GM12878 (cell line): ENCODE measurements at places on chromosomes 4 and X.

DNA sequence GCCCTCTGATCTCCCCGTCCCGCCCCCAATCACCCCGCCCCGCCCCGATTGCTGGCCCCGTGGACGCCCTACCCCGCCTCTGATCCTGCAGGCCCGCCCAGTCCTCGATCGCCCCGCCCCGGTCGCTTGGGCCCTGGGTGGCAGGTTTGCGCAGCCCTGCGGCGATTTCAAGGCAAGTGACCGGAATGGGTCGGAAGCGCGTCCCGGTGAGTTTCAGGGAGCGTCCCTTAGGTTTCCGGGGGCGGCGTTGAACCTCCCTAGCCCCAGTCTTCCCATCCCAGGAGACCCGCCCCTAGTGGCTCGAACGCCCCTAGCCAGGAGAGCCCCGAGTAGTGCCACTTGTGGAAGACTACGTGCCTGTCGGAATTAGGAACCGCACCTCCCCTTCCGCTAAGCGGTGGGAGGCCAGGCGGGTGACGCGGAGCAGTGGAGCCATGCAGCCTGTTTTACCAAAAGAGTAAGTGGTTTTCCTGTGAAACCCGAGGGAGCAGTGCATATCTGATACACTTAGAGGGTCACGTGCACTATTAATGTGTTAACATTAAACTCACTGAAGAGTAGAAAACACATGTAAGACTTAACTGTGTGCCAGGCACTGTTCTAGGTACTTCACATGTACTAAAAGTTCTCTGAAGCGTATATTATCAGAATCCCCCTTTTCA is 354 bp upstream of the TEC start:
- peak; percentile 74 for DNase-seq

- no peak for DNase-seq
Measured at GRCh38 chr4:172578712-172579111, 589.9 kb upstream of the GALNT7 start.

DNA sequence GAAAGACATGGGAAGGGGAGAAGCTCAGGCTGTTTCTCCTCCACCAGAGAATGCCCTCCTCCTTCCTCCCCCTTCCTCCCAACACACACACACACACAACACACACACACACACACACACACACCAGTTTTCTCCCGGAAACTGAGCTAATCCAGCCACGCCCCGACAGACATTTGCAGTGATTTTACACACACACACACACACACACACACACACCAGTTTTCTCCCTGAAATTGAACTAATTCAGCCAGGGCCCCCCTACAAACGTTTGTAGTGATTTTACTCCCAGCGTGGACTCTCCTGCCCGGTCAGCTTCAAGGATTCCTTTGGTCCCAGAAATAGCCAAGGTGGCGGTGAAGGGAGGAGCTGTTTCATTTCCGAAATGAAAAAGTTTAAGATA is 32.9 kb upstream of the STX18 start:
- no peak for DNase-seq

DNA sequence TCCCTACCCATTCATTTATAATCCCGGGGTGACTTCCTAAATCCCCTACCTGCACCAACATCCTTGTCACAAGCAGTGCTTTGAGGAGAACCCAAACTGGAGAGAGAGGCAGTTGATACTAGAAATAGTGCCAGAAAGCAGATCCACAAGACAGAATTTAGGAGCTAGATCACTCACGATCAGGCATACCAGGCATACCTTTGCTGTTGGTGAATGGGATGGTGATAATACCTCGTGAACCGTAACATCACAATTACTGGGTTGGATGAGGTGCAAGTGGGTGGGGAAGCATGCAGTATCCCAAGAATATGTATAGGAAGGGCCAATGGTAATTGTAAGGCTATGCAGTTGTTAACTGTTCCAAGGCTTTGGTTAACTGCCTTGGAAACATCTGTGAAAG is 129.3 kb downstream of the TMA16 start:
- DNase-seq, result no peak

GRCh38 chrX:11429538-11430085 is 136.4 kb downstream of the AMELX start:
- no peak for DNase-seq

GRCh38 chr4:106062452-106062875 is 167.2 kb downstream of the NPNT start:
- DNase-seq, result no peak

- no peak for DNase-seq
Measured at GRCh38 chrX:19836337-19836736, 51.1 kb downstream of the SH3KBP1 start.

GRCh38 chr4:5524446-5525299 is 183.7 kb downstream of the EVC2 start:
- DNase-seq, result no peak

- DNase-seq, result no peak
Measured at GRCh38 chr4:15186806-15187205, 184.5 kb downstream of the CPEB2 start.

GRCh38 chr4:165158762-165159161 is 46.1 kb upstream of the TMEM192 start:
- DNase-seq, result no peak

DNA sequence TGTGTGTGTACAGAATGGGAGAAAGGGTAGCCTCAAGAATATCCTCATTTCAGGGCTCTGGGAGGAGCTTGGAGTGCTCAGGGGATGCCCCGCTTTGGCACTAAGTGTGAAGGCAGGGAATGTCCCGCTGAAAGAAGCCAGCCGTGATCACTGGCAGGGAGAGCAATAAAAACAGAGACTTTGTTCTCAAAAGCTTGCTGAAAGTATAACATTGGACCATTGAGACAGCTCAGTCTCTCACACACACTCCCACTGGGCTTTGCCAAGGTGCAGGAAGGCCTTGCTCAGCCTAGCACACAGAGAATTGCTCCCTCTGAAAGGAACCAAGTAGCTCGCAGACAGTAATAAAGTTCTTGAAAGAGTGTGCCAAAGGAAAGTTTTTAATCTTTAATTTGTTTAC is 143.8 kb upstream of the SLITRK2 start:
- no peak for DNase-seq

GRCh38 chr4:185657183-185657582 is 121.9 kb upstream of the PDLIM3 start:
- no peak for DNase-seq

- no peak for DNase-seq
Measured at GRCh38 chr4:14375816-14376215, 626.5 kb upstream of the CPEB2 start.

GRCh38 chr4:7341491-7342222 is 93.1 kb downstream of the PSAPL1 start:
- DNase-seq, result no peak

GRCh38 chr4:188295899-188296298 is 156.7 kb downstream of the TRIML1 start:
- DNase-seq, result no peak

- DNase-seq, result no peak
Measured at GRCh38 chr4:10031668-10032590, 10.6 kb upstream of the SLC2A9 start.

GRCh38 chr4:80931631-80932081 is 98.9 kb upstream of the BMP3 start:
- no peak for DNase-seq

- DNase-seq, result peak; percentile 4
Measured at GRCh38 chr4:177339477-177340374, 30.1 kb downstream of the NEIL3 start.

GRCh38 chr4:52713456-52713937 is 37.7 kb downstream of the ERVMER34-1 start:
- DNase-seq, result no peak

GRCh38 chr4:186701273-186701672 is 22.4 kb downstream of the FAT1 start:
- DNase-seq, result no peak

GRCh38 chr4:142350871-142351270 is 495.2 kb downstream of the INPP4B start:
- DNase-seq, result no peak

DNA sequence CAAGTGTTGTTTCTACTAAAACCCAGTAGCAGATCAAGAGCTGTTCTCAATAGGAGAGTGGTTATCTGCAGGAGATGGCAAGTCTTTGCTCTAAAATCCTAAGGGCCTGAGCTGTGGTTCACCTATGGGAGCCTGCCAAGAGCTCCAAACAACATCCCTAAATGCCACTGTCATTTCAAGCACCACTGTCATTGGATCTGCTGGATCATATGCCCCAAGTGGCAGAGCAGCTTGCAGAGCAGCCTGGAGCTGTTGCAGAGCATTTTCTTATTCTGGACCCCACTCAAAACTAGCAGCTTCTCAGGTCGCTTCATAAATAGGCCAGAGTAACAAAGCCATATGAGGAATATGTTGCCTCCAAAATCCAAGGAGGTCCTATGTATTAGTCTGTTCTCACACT is 59.6 kb downstream of the KANTR start:
- no peak for DNase-seq

DNA sequence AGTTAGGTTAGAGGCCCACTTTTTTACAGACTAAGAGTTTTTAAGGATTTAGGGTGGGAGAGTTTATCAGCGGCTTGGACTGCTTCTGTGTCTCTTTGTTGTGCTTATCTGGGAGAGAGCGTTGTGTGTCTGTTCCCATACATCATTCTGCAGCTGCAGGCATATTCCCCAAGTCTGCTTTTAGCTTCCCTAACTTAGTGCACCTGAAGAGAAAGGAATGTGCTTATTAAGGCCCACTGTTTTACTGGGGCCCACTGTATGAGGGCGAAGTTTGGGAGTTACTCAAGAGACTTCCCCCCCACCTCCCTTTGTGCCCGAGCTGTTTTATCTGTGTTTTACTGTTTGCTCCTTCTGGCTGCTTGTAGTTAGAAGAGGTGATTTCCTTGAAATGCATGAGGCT is 31.9 kb downstream of the ART3 start:
- DNase-seq, result no peak

DNA sequence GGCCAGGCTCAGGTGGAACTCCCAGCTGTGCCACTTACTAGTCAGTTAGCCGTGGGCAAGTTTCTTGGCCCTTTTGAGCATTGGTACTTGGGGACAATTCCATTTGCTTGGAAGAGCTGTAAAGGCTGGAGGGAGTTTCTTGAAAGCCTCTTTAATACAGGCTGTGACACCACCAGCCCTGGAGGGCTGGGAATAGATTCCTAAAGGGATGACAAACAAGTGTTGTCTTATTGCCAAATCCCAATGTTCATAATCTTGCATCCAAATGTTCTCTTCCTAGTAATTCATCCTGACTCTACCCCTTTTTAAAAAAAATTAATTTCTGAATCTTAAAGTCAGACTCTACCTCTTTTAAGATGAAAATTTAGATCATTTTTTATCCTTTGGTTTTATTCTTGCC is 14.6 kb upstream of the MED28 start:
- no peak for DNase-seq

DNA sequence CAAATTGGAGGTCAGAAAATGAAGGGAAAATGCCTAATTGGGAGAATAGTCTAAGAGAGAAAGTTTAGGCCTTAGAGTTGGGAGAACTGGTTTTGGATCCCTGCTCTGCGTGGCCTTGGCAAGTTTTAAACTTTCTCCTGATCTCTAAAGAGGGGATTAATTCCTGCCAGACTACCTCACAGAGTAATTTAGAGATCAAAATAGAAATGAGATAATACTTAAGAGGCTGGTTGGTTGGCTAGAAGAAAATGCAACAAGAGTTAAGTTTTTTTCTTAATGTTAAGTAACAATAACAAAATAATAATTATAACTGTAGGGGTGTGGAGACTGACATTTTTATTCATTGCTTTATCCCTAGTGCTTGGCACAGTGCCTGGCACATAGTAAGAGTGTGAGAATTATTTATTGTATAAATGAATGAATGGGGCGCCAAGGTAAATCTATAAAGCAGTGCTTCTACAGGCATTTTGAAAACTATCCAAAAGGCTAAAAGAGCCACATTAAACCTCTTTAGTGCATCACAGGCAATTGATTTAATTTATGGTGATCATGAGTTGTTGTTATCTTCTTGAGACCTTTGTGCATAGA is 160.5 kb downstream of the RASL11B start:
- DNase-seq, result no peak

DNA sequence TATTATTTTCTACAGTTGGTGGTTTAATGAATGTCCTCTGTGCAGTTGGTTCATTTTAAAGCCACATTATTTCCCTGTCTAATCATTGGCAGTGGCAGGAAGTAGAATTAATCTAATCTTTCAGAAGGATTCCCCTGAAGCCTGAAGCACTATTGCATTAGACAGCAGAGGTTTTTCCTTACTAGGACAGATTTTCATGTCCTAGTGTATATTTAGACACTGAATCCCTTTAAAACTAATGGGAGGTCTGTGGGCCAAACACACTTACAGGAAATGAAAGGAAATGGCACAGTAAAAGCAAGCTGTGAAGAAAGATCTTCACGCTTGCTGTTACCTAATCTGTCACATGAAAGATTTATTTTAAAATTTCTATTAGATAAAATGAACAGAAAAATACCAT is 165.2 kb downstream of the SLC39A8 start:
- no peak for DNase-seq

DNA sequence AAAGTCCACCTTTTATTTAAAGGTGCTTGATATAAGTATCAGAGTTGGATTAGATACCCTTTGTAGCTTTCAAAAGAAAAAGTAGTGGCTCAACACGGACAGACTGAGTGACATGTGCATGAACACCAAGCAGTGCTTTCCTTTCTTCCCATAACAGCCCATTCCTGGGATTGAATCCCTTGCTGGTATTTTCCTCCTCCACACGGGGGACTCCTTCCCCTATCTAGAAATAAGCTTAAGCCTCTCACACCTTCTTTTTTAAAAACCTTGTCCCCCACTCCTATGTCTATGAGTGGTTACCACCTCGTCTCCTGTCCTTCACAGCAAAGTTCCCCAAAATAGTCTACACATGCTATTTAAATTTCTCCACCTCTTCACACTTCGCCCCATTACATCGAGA is 5.1 kb downstream of the AP1S2 start:
- no peak for DNase-seq

GRCh38 chr4:159048166-159048886 is 54.6 kb upstream of the RAPGEF2 start:
- no peak for DNase-seq

GRCh38 chrX:107025545-107025944 is 25.5 kb upstream of the MORC4 start:
- no peak for DNase-seq

DNA sequence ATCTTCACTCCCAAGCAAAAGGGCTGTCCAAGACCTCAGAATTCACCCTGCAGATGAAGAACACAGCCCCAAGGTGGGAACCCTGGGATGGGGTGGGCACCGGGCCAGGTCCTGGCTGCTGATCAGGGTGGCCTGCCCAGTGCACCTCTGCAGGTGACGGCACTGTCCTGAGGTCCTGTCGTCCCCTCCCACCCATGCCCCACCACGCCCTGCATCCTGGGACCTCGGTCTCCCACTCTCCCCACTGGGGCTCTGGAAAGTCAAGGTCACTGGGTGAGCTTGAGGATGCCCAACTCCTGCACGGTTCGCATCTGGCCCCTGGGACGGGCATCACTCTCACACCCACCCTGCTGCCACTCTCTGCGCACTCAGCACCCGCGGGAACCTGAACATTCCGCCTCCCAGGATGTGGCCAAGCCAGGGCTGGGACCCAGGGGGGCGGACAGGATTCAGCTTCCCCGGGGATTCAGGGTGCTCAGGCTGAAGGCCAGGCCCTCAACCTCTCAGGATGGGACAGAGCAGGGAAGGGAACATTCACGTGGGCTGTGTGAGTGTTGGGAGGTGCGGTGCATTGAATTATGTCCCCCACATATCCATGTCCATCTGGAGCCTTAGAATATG is 115.9 kb downstream of the CPZ start:
- DNase-seq, result no peak
